Natural killer cell (primary cell): ENCODE measurements at places on chromosomes 4 and X. TPM values are rescaled to one million over a fixed set of nuclear protein-coding genes. Genes with fewer than 3 reads are reported as not detected.

DNA sequence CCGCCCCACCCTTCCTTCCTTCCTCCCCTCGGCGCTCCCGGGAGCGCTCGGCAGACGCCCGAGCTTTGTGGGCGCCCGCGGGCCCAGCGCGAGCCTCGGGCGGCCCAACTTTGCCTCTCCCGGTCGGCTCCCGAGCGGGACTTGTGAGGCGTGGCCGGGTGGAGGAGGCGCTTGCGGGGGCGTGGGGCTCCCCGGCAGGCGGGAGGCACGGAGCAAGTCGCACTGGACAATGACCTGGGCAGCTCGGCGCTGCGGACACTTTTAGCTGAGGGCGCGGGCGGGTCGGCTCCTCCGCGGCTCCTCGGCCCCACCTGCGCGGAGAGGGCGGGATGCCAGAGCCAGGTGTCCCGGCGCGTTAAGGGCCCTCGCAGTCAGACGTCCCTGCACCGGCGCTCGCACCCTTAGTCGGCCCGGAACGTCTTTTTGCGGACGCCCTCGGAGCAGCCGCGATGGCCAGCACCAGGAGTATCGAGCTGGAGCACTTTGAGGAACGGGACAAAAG, 385 bp downstream of the DCLK2 start:
- no peak for DNase-seq

DNA sequence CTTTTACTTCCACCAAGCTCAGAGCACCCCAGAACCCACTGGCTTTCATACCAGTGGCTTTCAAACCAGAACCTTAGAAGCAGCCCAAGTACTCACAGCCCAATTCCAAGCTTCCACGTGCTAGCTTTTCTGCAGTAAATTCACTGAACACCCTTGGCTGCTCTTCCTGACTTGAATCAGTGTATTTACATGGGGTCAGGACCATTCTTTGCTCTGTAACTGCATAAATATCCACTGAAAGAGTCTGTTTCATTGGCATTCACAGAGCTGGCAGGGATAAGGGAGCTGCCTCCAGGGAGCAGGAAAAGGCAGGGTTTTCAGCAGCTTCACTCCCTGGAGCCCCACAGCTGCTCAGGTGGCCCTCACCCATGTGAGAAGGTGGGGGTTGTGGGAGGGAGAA, 43.8 kb downstream of the RAI2 start:
- no peak for DNase-seq

The TEC gene
- 7.4 TPM for total RNA-seq

The C4orf50 gene
- 2.7 TPM for total RNA-seq

The EPGN gene
- total RNA-seq, result not detected
